ENCODE measurements at places on chromosomes 13 and 19. TPM values are rescaled to one million over a fixed set of nuclear protein-coding genes. Genes with fewer than 3 reads are reported as not detected.

GRCh38 chr13:47426126-47426849 lies 529.4 kb upstream of the HTR2A start:
- no peak for DNase-seq

- no peak for DNase-seq
Measured at GRCh38 chr13:112448621-112449544, 72.7 kb downstream of the SPACA7 start.

The NALCN gene
- total RNA-seq: not detected

- DNase-seq: no peak
Measured at GRCh38 chr19:1468821-1469254, 10.2 kb downstream of the C19orf25 start.

The CDADC1 gene
- 13.2 TPM for total RNA-seq

GRCh38 chr19:38515896-38516295 lies 82.4 kb downstream of the RYR1 start:
- no peak for DNase-seq

DNA sequence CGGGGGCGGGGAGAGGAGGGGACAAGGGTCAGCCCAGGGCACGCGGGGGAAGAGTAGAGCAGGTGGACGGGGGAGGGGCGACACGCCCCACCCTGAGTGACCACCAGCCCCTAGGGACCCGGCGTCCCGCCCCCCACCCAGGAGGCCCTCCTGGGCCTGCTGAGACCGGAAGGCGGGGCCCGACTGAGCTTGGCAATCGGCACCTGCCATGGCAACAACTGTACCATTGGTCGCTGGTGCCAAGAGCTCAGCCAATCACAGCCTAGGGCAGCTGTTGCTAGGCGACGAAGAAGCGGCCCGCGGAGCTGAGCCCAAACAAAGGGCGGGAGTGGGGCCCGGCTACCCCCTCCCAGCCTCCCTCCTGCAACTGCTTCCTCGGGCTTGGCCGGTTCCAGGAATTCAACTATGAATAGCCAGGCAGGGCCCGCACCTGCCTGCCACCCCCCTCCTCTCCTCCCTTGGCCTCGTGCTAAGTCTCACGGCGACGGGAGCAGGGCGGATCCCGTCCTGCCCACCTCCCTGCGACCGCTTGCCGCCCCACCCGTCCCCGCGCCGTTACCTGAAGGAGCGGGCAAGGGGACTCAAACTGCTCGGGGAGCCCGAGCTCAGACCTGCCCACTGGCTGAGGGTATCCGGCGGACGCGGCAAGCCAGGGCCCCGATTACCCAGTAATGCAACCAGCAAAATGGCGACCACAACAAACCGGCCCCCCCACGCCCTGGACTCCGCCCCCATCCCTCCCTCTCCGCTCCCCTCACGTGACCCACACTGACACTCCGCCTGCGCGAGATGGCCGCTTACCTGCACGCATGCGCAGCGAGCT lies at the start of gene DYRK1B:
Gene DYRK1B, minus strand, starts transcription at position 699 of the 823 bp plus-strand sequence. CDS start 2,295 bp downstream, outside the sequence.
- peak; percentile 98 for DNase-seq

DNA sequence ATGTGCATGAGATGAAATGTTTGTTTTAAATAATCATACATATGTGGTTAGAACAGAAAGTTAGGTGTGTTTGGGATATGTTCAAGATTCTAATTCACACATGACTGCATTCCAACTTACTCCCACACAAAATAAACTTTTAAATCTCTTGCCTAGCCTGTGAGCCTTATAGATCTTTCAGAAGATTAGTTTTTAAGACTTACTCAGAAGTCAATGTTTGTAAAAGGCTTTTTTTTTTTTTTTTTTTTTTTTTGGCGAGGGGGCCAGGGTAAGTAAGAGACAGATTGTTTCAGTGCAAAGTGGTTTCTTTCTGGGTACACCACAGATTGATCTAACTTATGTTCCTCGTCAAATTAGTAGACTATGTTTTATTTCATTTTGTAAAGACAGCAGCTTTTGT lies 39.1 kb downstream of the GPR180 start:
- DNase-seq: no peak

The GARIN5A gene
- 0.57 TPM for total RNA-seq

The SHANK1 gene
- not detected for total RNA-seq

DNA sequence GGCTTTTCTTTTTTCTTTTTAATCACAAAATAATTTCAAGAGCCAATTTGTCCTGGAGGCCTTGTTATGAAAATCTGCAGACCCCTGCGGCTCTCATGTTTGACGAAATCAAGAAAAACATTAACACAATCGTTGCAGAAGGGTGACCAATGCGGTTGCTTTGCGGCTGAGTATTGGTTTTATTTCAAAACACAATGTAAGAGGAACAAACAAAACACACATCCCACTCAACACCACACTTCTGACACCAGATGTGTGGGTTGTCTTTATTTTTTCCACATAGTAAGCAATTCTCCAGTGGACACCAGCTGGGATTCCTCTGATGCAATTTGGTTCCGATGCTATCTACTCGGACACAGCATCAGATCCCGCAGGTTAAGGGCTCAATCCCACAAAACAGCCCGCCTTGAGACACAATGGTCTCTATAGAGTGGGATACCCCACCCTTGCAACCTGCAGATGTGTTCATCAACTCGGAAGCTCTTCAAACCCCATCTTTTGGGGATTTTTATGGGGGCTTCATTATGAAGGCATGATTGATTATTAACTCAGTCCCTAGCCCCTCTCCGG lies 21.9 kb upstream of the CCDC124 start:
- DNase-seq: no peak

The IRGC gene
- not detected for total RNA-seq

DNA sequence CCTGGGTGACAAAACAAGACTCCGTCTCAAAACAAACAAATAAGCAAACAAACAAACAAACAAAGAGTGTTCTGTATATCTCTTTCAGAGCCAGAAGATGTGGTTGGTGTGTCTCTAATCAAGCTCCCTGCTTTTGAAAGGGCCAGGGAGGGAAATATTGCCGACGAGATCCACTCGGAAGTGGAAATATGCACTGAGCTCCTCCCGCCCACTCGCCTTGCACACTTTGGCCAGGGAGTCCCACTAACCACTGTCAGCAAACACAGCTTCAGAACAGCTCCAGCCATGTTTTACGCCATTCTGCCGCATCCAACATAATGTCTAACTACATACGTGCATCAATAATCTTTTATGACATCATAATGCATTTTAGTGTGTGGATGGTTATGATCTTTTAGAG lies 155.5 kb upstream of the VSTM2B start:
- DNase-seq: no peak

- DNase-seq: peak; percentile 81
Measured at GRCh38 chr19:10390652-10391286, 10.4 kb upstream of the TYK2 start.

DNA sequence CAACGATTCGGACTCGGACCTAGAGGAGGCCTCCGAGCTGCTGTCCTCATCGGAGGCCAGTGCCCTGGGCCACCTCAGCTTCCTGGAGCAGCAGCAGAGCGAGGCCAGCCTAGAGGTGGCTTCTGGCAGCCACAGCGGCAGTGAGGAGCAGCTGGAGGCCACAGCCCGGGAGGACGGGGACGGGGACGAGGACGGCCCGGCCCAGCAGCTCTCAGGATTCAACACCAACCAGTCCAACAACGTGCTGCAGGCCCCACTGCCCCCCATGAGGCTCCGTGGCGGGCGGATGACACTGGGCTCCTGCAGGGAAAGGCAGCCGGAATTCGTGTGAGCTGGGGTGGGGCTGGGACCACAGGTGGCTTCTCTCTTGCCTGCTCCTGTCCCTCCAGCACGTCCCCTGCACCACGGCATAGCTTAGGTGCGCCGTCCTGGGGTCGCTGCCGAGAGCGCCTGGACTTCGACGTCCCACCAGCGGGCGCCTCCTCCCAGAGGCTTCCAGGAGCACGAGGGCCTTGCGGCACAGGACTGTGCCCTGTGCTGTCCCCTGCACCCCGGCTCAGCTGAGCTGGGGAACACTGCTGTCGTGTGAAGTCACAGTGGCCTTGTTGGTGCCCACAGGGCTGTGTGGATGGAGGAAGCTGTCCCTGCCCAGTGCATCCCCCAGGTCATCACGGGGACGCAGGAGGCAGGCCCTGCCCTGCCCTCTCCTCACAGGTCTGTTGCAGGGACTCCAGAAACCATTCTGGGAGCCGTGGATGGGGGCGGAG lies 9.3 kb downstream of the POLR2E start:
- no peak for DNase-seq

GRCh38 chr13:110263888-110264287 lies 43.1 kb downstream of the COL4A1 start:
- no peak for DNase-seq

The WTIP gene
- total RNA-seq: 0.81 TPM

- no peak for DNase-seq
Measured at GRCh38 chr13:76129305-76130000, 493.3 kb downstream of the LMO7 start.

The CD320 gene
- total RNA-seq: 40.1 TPM

- no peak for DNase-seq
Measured at GRCh38 chr19:17510220-17510993, 1.0 kb upstream of the PGLS start.

DNA sequence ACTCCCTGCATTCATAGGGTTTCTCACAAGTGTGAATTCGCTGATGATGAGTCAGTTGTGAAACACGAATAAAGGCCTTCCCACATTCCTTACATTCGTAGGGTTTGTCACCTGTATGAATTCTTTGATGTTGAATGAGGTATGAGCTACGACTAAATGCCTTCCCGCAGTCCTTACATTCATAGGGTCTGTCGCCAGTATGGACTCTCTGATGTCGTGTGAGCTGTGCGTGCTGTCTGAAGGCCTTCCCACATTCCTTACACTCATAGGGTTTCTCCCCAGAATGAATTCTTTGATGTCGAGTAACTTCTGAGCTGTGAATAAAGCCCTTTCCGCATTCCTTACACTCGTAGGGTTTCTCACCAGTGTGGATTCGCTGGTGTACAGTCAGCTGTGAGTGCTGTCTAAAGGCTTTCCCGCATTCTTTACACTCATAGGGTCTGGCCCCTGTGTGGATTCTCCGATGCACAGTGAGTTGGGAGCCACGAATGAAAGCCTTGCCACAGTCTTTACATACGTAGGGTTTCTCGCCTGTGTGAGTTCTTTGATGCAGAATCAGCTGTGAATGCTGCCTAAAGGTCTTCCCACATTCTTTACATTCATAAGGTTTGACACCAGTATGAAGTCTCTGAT lies 30.5 kb upstream of the COX7A1 start:
- DNase-seq: no peak

DNA sequence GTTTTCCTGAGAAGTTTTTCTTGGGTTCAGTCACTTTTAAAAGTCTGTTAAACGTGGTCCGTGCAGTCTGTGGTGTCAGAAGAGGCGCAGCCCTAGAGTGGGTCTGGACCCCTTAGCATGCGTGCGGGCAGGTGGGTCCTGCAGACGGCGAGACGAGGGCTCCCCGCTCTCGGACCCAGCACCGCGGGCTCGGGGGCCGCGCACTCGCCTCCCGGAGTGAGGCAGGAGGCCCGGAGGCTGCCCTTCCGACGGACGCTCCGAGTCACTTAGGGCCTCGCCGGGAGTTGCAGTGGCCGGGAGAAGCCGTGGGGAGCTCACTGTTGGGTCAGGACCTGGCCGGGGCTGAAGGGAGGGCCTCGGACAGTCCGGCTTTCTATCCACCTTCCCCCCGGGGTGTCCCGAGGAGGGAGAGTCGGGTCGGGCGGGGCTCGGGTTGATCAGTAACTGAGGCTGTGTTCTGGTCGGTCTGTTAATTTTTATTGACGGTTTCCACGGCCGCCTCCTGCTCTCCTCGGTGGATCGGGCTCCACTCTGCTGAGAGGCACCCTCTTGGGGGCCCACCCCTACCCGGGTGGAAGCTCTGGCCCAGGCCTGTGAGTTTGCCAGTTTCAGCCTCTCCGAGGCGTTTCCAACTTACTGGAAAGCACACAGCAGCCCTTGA lies 1.3 kb downstream of the PTBP1 start:
- no peak for DNase-seq

GRCh38 chr13:71382285-71382684 lies 484.7 kb downstream of the DACH1 start:
- no peak for DNase-seq

The SLC17A7 gene
- 0.12 TPM for total RNA-seq

The ZNF729 gene
- not detected for total RNA-seq

- no peak for DNase-seq
Measured at GRCh38 chr19:50628551-50628950, 11.1 kb downstream of the SYT3 start.

DNA sequence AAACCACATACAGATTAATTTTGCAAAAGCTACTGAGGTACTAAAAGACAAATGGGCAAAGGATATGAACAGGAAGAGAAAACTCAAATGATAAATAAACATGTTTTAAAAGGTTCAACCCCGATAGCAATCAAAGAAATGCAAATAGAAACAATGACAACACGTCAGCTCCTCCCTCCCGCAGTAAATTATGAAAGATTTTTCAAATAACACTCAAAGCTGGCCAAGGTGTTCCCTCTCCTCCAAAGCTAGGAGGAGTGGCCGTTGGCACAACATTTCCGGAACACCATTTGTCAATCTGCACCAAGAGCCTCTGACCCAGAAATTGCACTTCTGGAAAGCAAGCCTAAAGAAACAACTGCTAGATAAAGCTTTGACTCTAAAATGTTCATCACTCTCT lies 28.3 kb downstream of the INSR start:
- DNase-seq: no peak

The ZNF99 gene
- total RNA-seq: not detected

DNA sequence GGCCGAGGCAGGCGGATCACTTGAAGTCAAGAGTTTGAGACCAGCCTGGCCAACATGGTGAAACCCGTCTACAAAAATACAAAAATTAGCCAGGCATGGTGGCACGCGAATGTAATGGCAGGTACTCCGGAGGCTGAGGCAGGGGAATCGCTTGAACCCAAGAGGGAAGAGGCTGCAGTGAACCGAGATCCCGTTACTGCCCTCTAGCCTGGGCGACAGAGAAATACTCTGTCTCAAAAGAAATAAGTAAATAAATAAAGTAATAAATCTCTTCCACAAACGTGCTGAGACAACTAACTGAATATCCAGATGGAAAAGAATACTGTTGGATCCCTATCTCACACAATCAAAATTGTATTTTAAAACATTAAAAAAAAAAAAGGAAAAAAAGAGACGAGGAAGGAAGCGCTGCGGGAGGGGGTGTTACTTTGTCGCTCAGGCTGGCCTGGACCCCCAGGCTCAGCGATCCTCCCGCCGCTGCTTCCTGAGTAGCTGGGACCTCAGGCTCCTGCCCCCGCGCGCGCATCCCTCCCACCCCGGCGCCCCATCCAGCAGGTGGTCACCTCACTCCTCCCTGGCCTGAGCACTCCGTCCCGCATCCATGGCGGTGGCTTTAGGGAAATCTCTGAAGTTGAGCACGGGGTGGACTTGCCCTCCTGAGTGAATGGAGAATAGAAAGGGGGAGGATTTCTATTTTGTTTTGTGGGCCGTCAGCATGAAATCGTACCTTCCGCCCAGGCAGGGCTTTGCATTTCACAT lies 628 bp upstream of the ZNF813 start:
- no peak for DNase-seq

DNA sequence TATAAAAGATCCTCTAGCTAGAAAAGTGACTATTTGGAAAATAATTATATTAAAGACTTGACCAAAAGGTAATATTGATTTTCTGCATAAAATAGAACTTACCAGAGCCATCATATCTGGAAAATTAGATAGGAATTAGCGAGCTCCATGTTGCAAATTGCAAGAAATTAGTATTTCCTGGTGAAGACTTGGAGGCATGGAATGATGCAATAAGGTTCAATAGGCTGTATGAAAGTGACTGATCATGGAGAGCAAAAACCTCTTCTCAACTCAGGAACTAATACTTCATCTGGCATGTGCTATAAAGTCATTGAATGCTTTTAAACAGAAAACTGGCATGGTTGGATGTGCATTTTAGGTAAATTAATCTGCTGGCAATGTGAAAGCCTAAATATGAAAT lies 66.3 kb upstream of the UFM1 start:
- no peak for DNase-seq

The PLVAP gene
- not detected for total RNA-seq
